ENCODE measurements at places on chromosomes 16 and 17. TPM values are rescaled to one million over a fixed set of nuclear protein-coding genes. Genes with fewer than 3 reads are reported as not detected.

Gene HNF1B
- 0.99 TPM for total RNA-seq

DNA sequence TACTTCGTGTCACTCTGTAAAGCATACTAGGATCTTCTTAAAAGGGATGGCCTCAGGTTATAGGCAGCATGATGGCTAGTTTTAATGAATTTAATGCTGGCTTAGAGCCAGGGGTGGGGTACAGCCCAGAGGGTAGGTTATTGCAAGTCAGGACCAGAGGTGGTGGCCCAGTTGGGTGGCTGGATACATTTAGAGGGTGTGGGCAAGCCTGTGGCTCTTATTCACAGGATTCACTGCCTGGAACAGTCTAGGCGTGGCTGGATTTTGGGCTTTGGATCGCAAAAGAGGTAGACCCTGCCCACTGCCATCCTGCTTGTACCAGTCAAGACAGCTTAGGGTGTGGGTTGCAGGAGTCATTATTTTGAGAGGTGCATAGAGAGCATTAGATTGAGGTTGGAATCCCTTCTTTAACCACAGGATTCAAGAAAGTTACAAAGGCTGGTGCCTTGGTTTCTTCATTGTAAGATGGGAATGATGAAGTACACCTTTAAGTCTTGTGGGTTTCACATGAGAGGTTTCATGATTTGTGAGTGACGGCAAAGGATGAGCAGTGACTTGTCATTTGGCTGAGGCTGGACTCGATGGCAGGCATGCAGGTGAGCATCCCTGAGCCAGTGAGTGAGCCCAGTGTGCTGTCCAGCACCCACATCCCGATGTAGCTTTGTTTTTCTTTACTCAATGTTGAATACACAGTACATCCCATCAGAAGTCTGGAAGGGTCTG, 85.2 kb downstream of the KSR1 start:
- DNase-seq, result no peak

Gene KRT32
- not detected for total RNA-seq

- no peak for DNase-seq
Measured at GRCh38 chr16:51753467-51754127, 602.5 kb upstream of the SALL1 start.

GRCh38 chr17:63927464-63928171, 4.5 kb downstream of the CD79B start:
- DNase-seq, result no peak

Gene CCL7
- not detected for total RNA-seq

Gene CACNG3
- not detected for total RNA-seq

DNA sequence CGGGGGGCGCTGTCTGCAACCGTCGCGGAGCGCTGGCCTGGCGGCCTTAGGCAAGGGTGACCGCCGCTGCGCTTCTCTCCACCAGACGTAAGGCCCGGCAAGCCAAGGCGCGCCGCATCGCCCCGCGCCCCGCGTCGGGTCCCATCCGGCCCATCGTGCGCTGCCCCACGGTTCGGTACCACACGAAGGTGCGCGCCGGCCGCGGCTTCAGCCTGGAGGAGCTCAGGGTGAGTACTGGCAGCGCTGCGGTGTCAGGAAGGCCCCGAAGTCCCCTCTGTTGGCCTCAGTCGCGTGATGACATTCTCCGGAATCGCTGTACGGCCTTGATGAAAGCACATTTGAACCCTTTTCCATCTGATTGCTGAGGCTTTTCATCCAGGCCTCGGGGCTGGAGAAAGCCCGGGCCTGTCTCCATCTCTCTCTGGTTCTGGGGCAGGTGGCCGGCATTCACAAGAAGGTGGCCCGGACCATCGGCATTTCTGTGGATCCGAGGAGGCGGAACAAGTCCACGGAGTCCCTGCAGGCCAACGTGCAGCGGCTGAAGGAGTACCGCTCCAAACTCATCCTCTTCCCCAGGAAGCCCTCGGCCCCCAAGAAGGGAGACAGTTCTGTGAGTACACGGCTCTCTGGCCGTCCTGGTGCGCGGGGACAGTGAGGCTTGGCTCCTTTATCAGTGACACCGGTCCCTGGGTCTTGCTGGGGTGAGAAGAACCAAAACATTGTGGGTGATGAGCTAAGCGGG, 831 bp downstream of the RPL13 start:
- no peak for DNase-seq

All from glomerular endothelial cell (primary cell).